ENCODE measurements at places on chromosomes 3 and 15.

- peak; percentile 87 for DNase-seq
Observed at GRCh38 chr3:16884084-16884747, 539 bp upstream of the PLCL2 start.

GRCh38 chr3:169240786-169241486 lies 422.6 kb downstream of the MECOM start:
- DNase-seq = no peak

DNA sequence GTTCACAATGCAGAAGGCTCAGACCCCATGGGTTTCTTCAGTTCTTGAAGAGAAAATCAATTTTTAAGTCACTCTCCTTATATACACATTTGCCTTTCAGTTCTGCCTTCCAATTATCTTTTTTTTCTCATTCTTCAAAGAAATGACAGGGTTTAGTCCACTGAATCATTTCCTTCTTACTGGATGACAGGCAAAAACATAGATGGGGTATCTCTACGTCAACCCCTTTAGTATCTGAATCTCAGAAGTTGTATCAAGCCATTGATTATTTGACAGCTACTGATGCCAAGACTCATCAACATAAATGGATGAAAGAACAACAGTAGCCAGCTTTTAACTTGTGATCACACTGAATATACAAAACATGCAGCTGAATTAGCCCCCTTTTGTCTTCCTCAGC lies 6.5 kb downstream of the ATOSA start:
- DNase-seq = no peak

GRCh38 chr3:131386429-131387165 lies 5.0 kb downstream of the NUDT16 start:
- no peak for DNase-seq

DNA sequence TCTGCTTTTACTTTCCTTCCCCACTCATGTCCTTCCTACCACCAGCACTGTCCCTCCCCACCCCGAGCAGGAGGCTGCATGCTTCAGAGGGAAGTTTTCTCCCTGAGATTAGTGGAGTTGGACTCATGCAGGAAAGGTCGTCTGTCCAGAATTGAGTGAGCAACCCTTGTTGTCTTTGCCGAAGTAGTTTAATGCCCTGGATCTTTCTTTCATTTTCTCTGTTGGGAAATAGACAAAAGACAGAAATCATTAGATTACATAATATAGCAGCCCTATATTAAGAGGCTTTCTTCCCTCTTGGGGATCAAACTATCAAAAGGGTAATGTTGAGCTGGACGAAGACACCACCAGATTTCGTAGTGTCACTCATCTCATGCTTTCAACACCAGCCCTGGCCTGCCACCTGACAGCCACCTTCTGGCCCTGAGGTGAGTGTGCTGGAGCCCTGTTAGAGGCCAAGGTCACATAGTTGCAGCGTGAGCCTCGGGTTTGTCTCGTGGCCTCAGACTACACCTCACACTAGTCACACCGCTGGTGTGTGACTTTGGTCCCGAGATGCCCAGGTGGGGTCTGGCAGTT lies 231.0 kb downstream of the ITPR1 start:
- DNase-seq = no peak

DNA sequence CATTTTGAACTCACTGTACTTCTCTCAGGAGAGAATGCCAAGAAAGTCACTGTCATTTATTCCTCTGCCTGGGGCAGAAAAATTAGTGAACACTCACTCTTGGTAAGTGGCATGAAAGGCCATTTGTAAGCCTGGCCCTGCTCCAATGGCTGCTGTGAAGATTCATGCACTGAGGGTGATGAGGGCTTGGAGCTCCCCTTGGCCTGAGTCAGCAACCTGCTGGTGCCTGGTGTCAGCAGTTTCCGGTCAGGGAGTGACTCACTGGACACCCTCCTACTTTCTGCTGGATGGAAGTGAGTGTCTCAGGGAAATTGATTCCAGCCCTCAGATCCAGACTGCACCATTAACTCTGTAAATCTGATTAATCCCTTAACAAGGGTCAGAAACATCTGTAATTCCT lies 37.6 kb downstream of the TRA2B start:
- no peak for DNase-seq

DNA sequence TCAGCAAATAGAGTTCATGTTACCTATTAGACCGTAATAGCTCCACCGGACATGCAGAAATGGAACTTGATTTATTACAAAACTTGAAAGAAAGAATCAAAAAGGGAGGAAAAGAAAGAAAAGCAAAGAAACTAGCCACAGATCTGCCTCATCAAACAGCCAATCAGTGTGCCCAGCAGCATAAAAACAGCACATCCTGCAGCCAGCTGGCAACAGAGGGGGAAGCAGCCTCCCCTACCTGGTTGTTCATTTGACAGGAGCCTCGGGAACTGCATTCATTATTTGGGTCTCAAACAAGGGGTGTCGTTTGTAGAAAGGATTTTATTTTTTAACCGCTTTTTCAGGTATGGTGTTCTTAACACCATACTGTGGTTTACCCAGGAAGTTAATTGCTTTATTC lies 181.5 kb upstream of the TOPAZ1 start:
- DNase-seq = no peak

- DNase-seq = no peak
Observed at GRCh38 chr15:101128221-101129015, 123.4 kb downstream of the CHSY1 start.

DNA sequence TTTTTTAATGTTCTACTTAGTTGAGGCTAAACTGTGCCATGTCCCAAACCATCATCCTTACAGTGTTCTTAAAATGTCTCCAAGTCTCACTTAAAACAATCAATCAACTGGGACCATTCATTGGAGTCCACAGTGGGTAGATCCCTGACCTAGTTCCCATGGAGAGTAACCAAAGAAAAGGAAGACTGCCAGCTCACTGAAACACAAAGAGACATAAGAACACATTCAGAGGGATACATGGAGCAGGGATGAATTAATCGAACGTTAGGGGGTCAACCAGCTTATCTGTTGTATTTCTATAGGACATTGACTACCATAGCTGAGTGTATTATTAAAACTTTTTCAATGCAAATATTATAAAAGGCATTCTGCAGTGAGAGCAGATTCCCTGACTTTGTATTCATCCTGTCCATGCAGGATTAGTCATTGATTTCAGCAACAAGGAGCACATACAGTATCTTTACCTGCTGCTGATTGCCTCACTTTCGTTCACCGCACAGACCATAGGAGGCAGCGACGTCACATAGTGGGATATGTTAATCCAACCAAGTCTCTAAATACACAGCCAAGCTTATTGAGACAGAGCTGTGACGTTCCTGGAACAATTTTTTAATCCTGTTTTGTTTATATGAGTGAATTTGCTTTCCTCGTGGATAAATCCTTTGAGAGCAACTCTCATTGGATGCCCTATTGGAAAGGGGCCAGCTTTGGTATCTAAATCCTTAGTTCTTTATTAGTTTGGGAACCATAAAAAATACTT lies 364.9 kb upstream of the RBMS3 start:
- DNase-seq = no peak

DNA sequence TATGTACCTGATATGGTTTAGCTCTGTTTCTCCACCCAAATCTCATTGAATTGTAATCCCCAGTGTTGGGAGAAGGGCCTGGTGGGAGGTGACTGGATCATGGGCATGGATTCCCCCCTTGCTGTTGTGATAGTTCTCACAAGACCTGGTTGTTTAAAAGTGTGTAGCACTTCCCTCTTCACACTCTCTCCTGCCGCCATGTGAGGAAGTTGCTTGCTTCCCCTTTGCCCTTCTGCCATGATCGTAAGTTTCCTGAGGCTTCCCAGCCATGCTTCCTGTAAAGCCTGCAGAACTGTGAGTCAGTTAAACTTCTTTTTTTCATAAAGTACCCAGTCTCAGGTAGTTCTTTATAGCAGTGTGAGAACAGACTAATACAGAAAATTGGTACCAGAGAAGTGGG lies 93.1 kb downstream of the C3orf70 start:
- DNase-seq = no peak

- no peak for DNase-seq
Observed at GRCh38 chr15:36671017-36671416, 91.6 kb downstream of the CDIN1 start.

- DNase-seq = no peak
Observed at GRCh38 chr3:76753599-76753998, 286.3 kb upstream of the ROBO2 start.

DNA sequence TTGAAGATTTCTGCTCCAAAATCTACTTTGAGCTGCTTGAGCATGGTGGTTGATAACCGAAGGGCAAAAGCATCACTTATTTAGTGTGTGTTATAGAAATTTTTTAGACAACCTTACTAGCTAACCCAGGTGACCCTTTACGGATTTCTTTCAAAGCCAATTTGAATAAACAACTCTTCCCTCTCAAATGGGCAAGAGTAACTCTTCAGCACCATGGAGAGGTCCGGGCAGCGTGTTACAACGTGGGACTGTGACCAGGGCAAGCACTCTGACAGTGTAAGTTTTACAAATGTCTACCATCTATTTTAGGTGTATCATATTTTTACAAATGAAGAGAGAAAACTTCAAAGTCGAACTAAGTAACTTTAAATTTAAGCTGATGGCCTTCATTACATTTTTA lies 471.8 kb downstream of the MFSD1 start:
- peak; percentile 41 for DNase-seq

DNA sequence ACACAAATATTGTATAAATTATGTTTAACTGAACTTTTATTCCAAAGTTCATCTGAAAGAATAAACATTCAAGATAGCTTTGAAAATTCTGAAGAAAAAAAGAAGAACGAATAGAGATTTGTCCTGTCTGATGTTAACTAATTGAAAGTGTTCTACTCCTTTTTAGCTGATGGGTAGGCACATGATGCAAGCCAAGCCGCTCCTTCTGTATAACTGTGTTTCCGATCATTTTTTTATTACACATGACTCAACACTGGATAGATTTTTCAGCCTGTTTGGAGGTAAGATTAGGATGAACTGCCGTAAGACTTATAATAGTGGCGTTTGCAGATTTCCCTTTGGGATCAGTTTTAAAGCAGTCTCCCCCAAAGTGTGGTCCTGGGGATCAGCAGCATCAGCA lies 19.0 kb downstream of the NSUN3 start:
- no peak for DNase-seq

GRCh38 chr3:35602395-35602936 lies 36.9 kb upstream of the ARPP21 start:
- no peak for DNase-seq

DNA sequence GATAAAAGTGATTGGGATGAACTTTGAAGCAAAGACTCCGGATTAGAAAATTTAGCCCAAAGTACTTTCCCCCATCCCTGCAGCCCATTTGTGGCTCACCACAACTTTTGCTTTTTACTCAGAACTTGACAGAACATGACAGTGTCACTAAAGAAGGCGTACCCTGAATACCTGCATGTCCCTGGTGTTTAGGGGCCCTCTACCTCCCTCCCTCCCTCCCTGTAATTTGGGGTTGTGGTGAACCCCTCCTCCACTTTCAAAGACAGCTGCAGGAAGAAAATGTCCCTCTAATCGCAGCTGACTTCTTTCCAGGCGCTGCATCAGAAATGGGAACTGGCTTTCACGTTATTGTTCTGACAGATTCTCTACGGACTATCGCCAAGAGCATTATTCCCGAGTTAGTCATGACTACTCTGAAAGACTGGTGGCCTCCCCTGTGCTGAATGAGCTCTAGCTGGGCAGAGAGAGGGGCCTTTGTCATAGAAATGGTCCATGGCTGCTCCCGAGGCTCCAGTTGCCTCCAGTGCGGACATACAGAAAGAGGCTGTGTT lies 93.2 kb upstream of the ARHGEF3 start:
- DNase-seq = peak; percentile 56

Data from GM12865 (cell line).